Activated B cell treated with CpG ODN at 0.5 μM for 24 hours (primary cell): ENCODE measurements at places on chromosomes 11 and 22.

GRCh38 chr11:441418-442274 lies at the start of gene ANO9:
Gene ANO9, minus strand, starts transcription at chr11:442011. Its CDS starts 85 bp downstream, at chr11:441926.
- peak; percentile 47 for DNase-seq

DNA sequence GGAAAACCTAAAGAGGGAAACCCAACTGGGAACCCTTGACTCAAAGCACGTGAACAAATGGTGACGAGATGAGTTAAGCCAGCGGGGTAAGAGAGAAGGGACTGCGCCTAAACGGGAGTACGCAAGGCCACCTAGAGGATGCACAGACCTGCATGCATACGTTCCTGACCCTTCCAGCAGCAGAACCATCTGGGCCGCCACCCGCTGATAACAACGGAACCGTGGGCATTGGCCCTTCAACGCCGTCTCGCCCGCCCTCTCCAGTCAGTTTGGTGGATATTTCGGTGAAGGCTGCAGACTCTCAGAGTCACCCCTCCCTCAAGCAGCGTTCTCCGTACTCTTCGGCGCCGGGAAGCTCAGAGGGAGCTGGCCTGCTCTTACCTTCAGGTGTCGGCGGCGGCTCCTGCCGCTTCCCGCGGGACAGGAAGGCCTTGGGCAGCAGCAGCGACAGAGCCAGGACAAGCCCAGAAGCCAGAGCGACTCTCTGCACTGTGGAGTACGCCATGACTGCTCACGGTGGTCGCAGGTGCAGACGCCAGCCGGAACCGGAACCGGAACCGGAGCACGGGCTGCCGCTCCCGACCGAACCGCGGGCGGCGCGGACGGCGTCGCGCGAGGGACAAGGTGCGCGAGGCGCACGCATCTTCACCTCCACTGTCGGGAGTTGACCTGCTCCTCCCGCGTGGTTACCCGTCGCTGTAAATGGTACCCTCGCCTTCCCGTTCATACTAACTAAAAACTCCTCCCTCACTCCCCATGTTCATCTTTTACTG lies at the start of gene RIC3:
Gene RIC3, minus strand, starts transcription at position 541 of the 773 bp plus-strand sequence. Its CDS starts 36 bp downstream, at position 505.
- peak; percentile 49 for DNase-seq

GRCh38 chr11:91220476-91221202 lies 997.8 kb upstream of the CHORDC1 start:
- DNase-seq = no peak

- no peak for DNase-seq
Observed at GRCh38 chr11:108858622-108859021, 193.8 kb downstream of the DDX10 start.

DNA sequence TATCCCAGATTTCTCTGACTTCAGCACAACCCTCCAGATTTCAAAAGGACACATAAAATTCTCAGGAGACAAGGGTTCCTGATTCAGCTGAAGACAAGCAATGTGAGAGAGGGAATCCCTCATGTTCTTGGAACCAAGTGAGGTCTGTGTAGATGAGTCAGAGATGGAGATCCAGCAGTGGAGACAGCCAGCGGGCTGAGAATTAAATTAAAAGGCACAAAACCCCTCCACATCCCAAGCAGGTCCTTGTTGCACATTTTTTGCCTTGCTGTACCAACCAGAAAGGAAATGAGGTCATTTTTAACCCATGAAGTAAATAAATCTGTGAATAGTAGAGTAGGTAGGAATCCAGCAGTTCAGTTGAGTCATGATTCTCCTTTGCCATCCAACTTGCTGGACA lies 9.7 kb downstream of the MTNR1B start:
- no peak for DNase-seq

DNA sequence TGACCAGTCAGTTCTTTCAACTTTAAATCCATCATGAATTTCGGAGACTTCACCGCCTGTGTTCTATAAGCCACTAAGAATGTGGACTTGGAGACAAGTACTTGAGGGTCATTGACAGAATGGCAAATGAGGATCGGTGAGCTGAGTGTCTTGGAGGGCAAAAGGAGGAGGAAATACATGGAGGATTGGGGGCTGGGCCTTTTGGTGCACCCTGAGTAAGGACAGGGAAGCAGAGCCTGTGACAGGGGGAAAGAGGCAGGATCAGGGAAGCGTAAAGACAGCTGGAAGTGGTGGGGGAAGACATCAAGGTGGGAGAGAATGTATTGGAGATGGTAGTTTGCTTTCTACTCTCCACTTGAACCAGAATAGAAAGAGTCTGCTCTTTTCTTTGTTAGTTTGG lies 70.4 kb upstream of the MTMR2 start:
- DNase-seq = no peak

GRCh38 chr11:69390561-69390960 lies 90.9 kb upstream of the LINC01488 start:
- DNase-seq = peak; percentile 7

GRCh38 chr22:44271732-44272400 lies 40.9 kb downstream of the SHISAL1 start:
- DNase-seq = no peak

GRCh38 chr11:68042219-68043028 lies 3.6 kb downstream of the TCIRG1 start:
- DNase-seq = peak; percentile 12

GRCh38 chr11:130644187-130644586 lies 195.7 kb downstream of the ADAMTS15 start:
- DNase-seq = no peak

DNA sequence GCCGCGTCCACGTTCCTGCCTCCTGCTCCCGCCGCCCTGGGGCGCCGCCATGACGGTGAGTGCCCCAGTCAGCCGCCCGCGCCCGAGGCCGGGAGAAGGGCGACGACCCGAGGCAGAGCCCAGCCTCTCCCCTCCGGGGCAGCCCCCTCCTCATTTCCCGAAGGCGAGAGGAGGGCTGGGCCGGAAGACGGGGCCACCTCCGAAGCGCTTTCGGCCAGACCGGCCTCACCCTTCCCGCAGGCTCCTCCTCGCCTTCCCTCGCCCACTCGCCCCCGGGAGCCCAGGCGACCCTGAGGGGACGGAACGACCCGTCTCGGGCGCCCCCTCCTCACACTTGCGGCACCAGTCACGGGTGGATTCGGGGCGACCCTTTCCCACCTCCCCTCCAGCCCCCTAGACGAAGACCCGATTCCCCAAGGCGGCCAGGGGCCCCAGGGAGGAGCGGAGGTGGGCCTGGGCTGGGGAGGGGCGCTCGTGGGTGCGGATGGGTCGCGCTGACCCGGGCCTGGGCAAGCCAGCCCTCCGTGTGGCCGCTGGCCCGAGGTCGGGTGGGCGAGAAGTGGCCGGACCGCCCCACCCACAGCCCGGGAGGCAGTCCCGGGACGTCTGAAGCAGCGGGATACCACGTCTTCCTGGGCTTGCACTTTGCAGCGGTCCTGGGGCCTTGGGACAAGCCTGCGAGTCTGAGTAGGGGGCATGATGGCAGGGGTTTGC lies 49.7 kb downstream of the TRIOBP start:
- DNase-seq = no peak

- DNase-seq = peak; percentile 9
Observed at GRCh38 chr11:2794046-2794967, 91.3 kb downstream of the CDKN1C start.

DNA sequence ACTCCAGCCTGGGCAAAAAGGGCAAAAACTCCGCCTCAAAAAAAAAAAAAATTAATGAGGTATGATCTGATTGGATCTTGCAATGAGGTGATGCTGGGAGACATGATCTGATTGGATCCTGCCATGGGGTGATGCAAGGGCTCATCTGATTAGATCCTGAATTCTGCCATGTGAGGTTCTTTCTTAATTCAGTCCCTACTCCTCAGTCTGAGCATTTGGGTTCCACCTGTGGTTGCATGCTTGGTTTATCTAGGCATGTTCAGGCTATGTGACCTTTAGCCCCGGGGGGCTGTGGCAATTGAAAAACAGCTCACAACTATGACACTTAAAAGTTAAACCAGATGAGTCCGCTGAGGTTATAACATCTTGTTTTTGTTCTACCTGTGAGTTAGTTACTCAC lies 4.8 kb upstream of the TRIM6 start:
- DNase-seq = no peak
